ENCODE measurements at places on chromosomes 4 and X. TPM values are rescaled to one million over a fixed set of nuclear protein-coding genes. Genes with fewer than 3 reads are reported as not detected.

Gene ATP10D
- 18.9 TPM for total RNA-seq

Gene KIT
- 17.5 TPM for total RNA-seq

Gene OTC
- not detected for total RNA-seq

Gene GPR173
- 1.1 TPM for total RNA-seq

Gene EDNRA
- total RNA-seq = 7.3 TPM

Gene SOD3
- 280 TPM for total RNA-seq

Gene PLP1
- total RNA-seq = not detected

Gene OPN1MW
- total RNA-seq = not detected

Gene GLRA3
- not detected for total RNA-seq

Gene LINC00632
- 18.3 TPM for total RNA-seq

Gene ZNF711
- 2.2 TPM for total RNA-seq

Gene MAGIX
- total RNA-seq = 12.3 TPM

Gene SASH3
- 44.0 TPM for total RNA-seq

Gene HTR2C
- total RNA-seq = not detected

Gene CENPE
- total RNA-seq = 1.1 TPM

Gene COL25A1
- total RNA-seq = 0.79 TPM

Gene GPR50
- total RNA-seq = not detected

Gene SATL1
- not detected for total RNA-seq

Gene TKTL2
- not detected for total RNA-seq

Gene DMD
- total RNA-seq = 13.4 TPM

Gene IL9R
- total RNA-seq = 2.7 TPM

Gene PCDH7
- 2.0 TPM for total RNA-seq

All from upper lobe of left lung (tissue), 6 donors.